ENCODE measurements at places on chromosomes 16 and 17. TPM values are rescaled to one million over a fixed set of nuclear protein-coding genes. Genes with fewer than 3 reads are reported as not detected.

DNA sequence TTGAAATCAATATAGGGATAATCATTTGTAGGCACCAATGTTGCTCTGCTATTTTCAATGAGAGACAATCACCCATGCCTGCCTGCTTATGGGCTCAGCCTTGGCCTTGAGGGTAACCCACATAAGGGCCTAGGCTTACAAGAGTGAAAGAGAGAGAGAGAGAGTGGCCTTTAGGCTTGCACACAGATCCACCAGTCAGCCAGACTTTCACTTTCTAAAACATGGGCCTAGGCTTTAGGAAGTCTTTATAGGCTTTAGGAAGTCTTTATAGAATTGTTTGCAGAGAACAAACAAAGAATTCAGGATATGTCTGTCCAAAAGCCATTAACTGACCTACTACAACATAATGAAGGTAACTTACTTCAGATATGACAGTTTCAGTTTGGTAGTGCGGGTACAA lies 3.4 kb downstream of the ABCA9 start:
- DNase-seq = no peak

GRCh38 chr16:13350000-13350399 lies 448.6 kb downstream of the SHISA9 start:
- DNase-seq = no peak

Gene CCL16
- polyA plus RNA-seq = 0.46 TPM

Gene CX3CL1
- 7.2 TPM for polyA plus RNA-seq

GRCh38 chr17:74960570-74961342 lies 11.8 kb downstream of the HID1 start:
- peak; percentile 42 for DNase-seq

DNA sequence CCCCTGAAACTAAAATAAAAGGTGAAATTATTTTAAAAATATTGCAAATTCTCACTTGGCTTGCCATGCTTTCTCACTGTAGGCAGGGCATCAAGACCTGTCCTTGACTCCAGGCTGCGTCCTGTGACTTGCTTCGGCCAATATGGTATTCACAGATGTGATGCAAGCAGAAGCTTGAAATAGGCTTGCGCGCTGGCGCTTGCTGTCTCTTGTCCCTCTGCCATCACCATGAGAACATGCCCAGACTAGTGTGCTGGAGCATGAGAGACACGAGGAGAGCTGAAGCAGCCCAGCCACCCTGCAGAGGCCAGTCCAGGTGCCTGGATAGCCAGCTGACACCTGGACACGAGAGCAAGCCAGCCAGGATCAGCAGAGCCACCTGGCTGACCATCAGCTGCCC lies 21.8 kb upstream of the ZKSCAN2 start:
- DNase-seq = no peak

- DNase-seq = no peak
Measured at GRCh38 chr16:66205287-66206231, 160.9 kb upstream of the CDH5 start.

- DNase-seq = no peak
Measured at GRCh38 chr16:17433577-17434451, 36.9 kb downstream of the XYLT1 start.

Gene KRT33B
- polyA plus RNA-seq = 6.1 TPM

- no peak for DNase-seq
Measured at GRCh38 chr16:4019371-4019791, 96.9 kb downstream of the ADCY9 start.

DNA sequence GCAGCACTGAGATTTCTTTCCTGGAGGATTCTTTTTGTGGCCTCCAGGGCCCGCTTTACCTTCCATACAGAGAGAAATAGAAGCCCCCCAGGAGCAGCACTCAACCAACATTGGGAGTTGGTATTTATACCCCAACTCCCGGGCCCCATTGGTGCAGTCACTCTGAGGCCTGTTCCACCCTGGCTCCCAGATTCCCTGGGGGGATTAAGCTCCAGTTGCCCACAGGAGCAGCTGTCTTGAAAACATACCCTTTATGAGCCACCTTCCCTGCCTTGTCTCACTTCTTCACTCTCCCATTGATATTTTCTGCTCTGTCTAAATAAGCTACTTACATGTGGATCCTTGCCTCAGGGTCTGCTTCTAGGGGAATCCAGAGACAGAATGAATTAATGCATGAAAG lies 167.8 kb downstream of the KATNIP start:
- no peak for DNase-seq

- no peak for DNase-seq
Measured at GRCh38 chr16:58519707-58520106, 4.4 kb downstream of the SETD6 start.

DNA sequence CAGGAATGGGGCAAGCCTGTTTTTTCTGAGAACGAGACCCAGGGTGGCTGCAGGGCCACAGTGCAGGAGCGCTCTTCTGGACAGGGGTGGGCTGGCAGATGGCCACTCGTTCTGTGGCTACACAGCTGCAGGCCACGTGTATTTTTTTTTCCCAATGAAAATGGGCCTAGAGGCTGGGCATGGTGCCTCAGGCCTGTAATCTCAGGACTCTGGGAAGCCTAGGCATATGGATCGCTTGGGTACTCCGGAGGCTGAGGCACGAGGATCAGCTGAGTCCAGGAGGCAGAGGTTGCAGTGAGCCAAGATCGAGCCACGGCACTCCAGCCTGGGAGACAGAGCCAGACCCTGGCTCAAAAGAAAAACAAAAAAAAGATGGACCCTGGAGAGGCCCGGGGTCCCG lies 6.8 kb downstream of the UNKL start:
- DNase-seq = no peak

- DNase-seq = peak; percentile 36
Measured at GRCh38 chr16:78566397-78567073, 467.1 kb downstream of the WWOX start.

Gene TMEM114
- 0.34 TPM for polyA plus RNA-seq

- DNase-seq = no peak
Measured at GRCh38 chr16:84150926-84151325, 5.8 kb downstream of the DNAAF1 start.

Gene KRT39
- 0.23 TPM for polyA plus RNA-seq

Gene JUP
- polyA plus RNA-seq = 87.6 TPM

Gene ENPP7
- polyA plus RNA-seq = 0.09 TPM

GRCh38 chr16:75130150-75130771 lies 13.7 kb upstream of the LDHD start:
- DNase-seq = no peak

DNA sequence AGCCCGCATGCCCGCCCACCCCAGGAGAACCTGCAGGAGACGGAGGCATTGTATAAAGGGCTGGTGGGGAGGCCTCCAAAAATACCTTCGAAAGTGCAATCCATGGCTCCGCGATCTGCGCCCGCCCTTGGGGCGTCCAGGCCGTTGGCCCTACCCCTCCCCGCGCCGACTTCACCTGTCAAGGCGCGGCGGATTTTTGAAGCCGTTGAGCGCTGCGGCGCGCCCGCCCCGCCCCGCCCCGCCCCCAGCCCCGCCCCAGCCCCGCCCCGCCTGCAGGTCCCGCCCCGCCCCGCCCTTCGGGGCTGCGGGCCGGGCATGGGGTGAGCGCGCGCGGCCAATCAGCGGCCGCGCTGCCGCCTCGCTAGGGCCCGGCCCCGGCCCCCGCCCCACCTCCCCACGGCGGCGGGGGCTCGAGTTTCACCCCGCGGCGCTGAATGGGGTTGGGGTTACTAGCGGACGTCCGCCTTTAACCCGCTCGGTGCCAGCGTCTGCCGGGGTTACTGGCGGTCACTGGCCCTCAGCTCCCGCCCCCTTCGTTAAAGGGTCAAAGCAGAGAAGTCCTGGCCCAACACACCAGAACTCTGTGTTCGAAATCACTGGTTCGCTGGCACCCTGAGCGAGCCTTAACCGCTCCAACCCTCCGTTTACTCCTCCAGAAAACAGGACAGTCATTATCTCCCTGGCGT lies 13.2 kb downstream of the SREBF1 start:
- DNase-seq = no peak

DNA sequence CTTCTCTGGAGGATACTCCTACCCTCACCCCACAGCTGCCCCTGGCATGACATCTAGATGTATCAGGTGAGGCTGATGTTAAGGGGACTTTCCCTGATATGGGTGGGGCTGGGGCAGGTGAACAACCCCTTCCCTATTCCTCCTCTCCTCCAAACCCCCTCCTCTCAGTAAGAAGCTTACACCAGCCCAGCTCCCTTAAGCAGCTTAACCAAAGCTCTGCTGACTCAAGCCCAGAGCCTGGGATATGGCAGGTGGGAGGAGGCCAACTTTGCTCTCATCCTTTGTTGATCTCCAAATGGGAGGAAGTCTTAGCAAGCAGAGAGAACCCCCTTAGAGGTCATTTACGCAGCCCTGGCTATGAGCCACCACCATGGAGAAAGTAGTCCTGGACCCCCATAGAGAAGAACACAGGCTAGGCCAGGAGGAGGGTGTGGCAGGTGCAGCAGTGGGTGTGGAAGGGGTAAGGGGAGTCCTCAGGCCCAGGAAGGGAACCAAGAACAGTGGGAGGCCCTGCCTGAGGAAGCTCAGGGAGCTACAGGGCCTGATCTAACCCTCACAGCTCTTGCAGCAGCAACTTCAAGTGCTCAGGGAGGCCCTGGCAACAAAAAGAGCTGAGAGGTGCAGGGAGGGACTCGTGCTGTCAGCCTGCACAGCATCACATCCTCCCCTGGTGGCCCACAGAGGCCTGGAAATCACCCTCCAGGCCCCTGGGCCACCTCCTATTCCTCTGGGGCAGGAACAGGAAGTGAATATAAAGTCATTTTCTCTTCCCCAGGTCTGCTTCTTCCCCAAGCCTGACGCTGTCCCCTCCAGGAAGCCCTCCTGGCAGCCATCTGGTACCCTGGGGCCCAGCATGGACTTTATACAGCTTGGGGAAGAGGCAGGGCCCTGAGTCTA lies 2.9 kb downstream of the UNC119 start:
- DNase-seq = no peak

GRCh38 chr17:44961921-44962350 lies 6.2 kb downstream of the C1QL1 start:
- DNase-seq = no peak

DNA sequence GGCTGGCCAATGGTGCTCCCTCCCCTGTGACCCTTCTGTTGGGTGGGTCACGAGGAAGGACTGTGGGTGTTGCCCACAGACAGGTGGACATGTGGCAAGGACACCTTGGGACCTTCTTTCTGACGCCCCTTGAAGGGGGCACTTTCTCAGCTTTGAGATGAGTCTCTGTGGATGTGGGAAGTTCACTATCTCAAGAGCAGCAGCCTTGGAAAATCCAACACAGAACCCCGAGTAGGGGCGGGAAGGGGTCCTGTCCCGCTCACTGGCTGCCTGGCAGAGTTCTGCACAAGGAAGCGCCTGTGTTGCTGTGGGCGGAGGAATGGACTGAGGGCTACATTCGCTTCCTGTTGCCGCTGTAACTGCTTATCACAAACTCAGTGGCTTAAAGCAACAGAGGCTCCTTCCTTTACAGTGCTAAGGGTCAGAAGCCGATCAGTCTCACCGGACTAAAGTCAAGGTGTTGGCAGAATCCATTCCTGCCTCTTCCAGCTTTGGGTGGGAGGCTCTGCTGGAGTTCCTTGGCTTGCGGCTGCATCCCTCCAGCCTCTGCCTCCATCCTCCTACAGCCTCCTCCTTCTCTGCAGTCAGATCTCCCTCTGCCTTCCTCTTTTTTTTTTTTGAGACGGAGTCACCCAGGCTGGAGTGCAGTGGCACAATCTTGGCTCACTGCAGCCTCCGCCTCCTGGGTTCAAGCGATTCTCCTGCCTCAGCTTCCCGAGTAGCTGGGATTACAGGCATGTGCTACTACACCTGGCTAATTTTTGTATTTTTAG lies 305.2 kb downstream of the SEC14L1 start:
- no peak for DNase-seq

GRCh38 chr17:385178-385835 lies 32.7 kb upstream of the RPH3AL start:
- no peak for DNase-seq

GRCh38 chr16:89923640-89924296 lies 626 bp downstream of the TUBB3 start:
- no peak for DNase-seq

GRCh38 chr17:40112191-40112711 lies 9.5 kb upstream of the MSL1 start:
- DNase-seq = no peak

DNA sequence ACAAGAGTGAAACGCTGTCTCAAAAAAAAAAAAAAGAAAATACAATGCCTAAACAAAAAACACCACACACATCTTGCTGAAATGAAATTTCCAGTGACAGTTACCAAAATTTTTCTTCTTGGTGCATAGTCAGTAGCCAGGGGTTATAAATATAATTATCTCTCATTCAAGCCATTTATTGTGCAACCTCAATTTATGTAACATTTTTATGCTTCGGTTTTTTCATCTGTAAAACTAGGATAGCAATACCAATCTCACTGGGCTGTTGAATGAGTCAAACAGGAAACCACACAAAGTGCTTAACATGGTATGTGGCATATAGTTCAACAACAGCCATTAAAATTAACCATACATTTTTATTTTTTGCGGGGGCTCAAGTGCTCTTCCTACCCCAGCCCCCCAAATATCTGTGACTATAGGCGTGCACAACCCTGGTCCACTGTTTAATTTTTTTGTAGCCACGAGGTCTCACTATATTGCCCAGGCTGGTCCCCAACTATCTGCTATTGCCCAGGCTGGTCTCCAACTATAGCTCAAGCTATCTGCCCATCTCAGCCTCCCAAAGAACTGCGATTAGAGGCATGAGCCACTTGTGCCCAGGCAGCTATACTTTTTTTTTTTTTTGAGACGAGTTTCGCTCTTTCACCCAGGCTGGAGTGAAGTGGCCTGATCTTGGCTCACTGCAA lies 2.6 kb downstream of the COG4 start:
- no peak for DNase-seq

- no peak for DNase-seq
Measured at GRCh38 chr17:75428543-75429469, 23.3 kb upstream of the GRB2 start.

Gene SMPD3
- 21.8 TPM for polyA plus RNA-seq

Gene MATCAP1
- 24.6 TPM for polyA plus RNA-seq

Gene CACNG5
- polyA plus RNA-seq = 0.05 TPM

GRCh38 chr16:83336603-83337002 lies 471.2 kb upstream of the HSBP1 start:
- DNase-seq = no peak

Gene CA5A
- 0.05 TPM for polyA plus RNA-seq

Gene C1QL1
- polyA plus RNA-seq = 0.23 TPM

- no peak for DNase-seq
Measured at GRCh38 chr16:85612801-85613603, at the start of gene GSE1. Gene GSE1, plus strand, starts transcription at chr16:85613322. Its CDS starts 70 bp downstream, at chr16:85613392.

DNA sequence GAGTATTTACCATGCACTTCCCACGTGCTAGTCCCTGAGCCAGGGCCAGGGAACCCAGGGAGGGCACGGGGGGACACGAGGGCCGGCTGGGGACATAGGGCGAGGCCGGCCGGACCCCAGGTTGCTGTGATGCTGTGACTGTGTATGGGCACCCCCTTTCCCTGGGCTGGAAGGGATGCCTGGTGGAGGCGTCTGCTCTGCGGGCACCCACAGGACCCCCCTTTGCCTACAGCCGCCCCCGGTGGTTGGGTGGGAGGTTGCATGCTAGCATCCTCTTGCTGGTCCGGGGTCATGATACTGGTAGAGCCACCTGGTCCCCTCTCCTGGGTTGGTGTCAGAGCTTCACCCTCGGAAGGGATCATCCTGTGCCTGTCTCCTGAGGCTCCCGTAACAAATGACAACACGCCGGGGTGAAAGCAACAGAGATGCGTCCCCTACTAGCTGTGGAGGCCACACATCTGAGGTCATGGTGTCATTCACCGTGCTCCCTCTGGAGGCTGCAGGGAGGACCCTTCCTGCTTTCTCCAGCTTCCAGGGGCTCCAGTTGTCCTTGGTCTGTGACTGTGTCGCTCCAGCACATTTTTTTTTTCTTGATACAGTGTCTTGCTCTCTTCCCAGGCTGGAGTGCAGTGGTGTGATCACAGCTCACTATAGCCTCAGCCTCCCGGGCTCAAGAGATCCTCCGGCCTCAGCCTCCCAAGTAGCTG lies 3.1 kb upstream of the CIAO3 start:
- no peak for DNase-seq

GRCh38 chr16:84332975-84333684 lies 35.2 kb upstream of the ATP2C2 start:
- DNase-seq = no peak

Gene CHST6
- 0.87 TPM for polyA plus RNA-seq
